ENCODE measurements at places on chromosomes 16 and 17.

- DNase-seq: no peak
These were observed 681.9 kb downstream of the CDH11 start for GRCh38 chr16:64440005-64440404.

DNA sequence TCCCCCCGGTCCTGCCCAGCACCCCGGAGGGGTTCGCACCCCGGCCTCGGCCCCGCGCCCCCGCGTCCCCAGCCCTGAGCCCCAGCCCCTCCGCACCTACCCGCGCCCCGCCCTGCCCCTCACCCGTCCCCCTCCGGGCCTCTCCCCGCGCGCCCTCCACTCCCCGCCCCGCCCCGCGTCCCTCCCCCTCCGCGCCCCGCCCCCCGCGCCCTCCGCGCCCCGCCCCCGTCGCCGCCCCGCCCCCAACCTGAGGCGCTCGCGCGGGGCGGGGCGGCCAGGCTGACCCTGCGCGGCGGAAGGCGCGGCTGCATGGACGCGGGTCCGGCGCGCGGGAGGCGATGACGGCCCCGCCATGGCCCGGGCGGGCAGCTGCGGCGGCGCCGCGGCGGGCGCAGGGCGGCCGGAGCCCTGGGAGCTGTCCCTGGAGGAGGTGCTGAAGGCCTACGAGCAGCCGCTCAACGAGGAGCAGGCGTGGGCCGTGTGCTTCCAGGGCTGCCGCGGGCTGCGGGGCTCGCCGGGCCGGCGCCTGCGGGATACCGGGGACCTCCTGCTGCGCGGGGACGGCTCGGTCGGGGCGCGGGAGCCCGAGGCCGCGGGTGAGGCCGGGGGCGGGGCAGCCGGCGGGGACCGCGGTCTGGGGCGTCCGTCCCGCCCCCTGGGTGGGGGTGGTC lies at the start of gene SPIRE2:
Gene SPIRE2, plus strand, starts transcription at position 277 of the 671 bp plus-strand sequence. Its CDS starts 76 bp downstream, at position 353.
- DNase-seq: peak; percentile 87

- DNase-seq: no peak
These were observed 20.8 kb downstream of the ZFPM1 start for GRCh38 chr16:88473666-88474534.

DNA sequence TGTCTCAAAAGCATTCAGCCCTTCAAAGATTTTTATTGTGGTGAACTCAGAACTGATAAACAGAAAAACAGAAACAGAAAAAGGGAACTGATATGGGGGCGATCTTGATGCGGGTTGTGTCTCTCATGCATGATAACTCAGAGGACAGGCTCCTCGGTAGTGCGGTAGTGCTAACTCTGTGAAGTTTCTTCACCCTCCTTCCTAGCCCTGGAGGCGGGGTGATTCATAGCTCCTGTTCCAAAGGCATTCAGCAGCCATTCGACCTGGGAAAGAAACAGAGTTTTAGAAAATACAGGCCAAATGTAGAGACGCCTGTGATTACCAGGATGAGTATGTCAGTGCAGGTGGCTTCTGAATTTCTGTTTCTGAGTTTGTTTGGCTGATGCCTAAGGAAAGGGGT lies 5.5 kb upstream of the MAF start:
- no peak for DNase-seq

GRCh38 chr16:81275795-81276194 lies 37.3 kb downstream of the BCO1 start:
- DNase-seq: no peak

GRCh38 chr16:74186561-74186971 lies 110.0 kb upstream of the PSMD7 start:
- no peak for DNase-seq

DNA sequence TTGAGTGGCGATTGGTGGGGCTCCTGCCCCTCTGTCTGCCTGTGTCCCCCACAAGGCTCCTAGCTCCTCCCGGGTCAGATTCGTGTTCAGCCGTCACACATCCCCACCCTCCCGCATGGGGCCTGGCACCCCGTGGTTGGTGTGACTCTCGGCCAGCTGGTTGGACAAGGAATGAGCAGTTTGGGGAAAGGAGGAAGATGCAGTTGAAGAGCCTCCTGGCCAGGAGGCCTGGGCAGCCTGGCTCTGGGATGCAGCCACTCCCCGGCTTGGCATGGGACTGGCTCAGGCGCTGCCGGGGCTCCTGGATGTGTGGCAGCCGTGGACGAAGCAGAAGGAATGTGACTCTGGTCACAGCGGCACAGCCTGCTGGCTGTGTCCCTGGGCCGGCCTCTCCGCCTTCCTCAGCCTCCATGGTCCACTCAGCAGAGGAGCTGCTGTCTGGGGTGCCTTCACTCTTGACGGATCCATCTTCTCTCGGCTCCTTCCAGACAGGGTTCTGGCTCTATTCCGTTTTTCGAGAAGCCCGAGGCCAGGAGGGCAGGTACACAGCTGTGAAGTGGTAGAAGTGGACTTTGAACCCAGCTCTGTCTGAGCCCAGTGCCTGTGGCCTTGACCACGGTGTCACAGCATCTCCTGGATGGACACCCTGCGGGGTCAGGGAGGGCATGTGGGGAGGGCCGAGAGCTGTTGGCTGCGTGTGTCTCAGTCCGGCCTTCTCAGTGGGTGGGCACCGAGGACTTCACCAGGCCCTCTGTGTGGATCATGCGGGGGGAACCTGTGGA lies 2.1 kb downstream of the TRAF7 start:
- DNase-seq: no peak

DNA sequence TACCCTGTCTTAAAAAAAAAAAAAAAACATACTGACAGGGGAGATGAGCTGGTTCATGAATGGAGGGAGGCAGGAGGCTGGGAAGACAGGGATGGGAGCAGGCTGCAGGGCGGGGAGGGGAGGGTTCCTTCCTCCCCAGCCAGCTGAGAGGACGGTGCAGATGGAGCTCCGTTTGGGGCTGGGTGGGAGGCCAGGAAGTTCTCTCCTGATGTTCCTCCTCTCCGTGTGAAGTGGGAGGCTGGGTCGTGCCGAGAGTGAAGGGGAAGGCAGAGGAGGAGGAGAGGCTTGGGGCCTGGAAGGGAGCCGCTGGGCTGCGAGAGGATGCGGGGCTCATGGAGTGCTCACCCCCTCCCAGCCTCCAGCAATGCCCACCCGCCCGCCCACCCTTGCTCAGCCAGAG lies 21.3 kb downstream of the SBK1 start:
- no peak for DNase-seq

GRCh38 chr16:68077866-68078700 lies 7.1 kb upstream of the NFATC3 start:
- no peak for DNase-seq

- no peak for DNase-seq
These were observed 66.4 kb downstream of the MYH10 start for GRCh38 chr17:8563981-8564602.

- DNase-seq: peak; percentile 28
These were observed 49.3 kb downstream of the CMIP start for GRCh38 chr16:81493755-81494433.
